ENCODE measurements at places on chromosomes 4 and X.

DNA sequence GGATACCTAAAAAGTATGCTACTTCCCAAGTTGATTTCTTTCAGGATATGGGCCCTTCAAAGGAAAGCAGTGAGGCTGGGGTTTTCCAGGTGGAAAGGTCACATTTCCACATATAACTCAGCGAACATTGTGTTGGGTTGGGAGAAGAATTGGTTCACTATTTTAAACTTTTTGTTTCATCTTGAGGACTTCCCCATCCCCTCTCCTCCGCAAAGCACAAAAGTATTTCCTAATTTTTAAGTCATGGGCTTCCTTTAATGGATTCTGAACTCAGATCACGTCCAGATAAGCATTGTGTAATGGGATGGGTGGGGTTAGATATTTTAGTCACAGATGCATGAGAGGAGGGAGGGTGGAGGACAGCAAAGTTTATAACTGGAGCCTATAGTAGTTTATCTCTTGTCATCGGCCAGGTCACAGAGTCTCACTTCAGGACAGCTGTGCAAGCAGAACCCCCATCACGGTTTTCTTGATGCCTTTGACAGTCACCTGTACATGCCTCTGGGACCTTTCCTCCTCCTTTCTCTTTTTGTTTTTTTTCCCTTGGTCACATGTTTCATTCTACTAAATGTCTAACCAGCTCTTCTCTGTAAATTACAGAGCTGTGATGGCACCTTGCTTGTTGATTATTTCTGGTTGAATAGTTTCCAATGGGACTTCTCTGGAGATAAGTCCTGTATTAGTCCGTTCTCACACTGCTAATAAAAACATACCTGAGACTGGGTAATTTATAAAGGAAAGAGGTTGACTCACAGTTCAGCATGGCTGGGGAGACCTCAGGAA, 115.4 kb downstream of the PTTG2 start:
- no peak for DNase-seq

DNA sequence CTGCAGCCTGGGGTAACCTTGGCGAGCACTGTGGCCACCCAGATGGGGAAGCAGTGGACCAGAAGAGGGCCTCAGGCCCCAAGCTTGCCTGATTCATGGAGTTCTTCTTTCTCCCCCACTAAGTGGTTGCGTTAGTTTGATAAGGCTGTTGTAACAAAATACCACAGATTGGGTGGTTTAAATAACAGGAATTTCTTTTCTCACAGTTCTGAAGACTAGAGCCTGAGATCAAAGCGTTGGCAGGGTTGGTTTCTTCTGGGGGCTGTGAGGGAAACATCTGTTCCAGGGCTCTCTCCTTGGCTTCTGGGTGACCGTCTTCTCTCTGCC, 105.7 kb upstream of the GATB start:
- DNase-seq = no peak

DNA sequence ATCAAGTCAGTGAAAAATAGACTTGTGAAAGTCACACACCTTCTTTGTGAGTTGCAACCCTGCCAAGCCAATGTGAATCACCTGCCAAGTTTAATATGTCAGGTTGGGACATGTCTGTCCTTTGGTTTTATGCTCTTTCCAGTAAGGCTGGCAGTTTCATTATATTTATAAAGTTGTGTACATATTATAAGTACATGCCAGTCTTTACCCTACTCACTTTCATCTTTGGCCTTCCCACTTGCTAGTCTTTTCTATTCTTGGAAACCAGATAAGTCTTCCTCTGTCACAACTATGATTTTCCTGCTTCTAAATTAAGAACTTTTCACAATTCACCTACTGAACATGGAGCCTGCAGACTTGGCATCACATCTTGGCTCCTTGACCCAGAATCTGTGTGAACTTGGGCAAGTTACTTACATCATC, 680.7 kb upstream of the BOD1L1 start:
- no peak for DNase-seq

DNA sequence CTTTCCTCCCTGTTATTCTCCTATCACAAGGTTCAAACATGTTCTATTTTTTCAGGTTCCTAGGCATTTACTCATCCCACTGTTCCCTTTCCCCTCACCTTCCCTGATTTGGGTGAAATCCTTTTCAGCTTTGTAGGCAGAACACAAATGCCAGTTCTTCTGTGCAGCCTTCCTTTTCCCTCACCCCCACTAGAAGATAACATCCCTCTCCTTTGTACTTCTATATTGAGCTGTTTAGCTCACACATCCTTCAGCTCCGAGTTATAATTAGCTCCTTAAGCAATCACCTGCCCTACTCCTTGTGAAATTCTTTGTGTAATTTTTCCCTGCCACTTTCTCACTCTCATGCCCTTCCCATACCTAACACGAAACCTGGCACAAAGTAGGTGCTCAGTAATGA, 240.9 kb downstream of the AR start:
- no peak for DNase-seq

- no peak for DNase-seq
Observed at GRCh38 chr4:182770996-182771514, 146.1 kb downstream of the DCTD start.

DNA sequence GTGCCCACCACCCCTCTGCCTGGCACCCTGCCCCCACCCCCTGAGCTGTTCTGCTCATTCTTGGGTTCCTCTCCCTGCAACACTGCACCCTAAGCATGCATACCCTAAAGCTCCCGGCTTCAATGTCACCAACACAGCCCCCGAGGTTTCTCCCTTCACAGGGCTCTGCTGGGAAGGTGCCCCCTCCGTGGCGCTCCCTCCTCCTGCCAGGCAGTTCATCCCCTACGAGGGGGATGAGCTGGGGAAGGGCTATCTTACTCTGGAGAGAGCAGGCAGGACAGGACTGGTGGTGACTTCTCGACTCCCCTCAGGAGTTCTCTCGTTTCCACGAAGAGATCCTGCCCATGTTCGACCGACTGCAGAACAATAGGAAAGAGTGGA, 6.5 kb downstream of the ATP5ME start:
- DNase-seq = no peak

DNA sequence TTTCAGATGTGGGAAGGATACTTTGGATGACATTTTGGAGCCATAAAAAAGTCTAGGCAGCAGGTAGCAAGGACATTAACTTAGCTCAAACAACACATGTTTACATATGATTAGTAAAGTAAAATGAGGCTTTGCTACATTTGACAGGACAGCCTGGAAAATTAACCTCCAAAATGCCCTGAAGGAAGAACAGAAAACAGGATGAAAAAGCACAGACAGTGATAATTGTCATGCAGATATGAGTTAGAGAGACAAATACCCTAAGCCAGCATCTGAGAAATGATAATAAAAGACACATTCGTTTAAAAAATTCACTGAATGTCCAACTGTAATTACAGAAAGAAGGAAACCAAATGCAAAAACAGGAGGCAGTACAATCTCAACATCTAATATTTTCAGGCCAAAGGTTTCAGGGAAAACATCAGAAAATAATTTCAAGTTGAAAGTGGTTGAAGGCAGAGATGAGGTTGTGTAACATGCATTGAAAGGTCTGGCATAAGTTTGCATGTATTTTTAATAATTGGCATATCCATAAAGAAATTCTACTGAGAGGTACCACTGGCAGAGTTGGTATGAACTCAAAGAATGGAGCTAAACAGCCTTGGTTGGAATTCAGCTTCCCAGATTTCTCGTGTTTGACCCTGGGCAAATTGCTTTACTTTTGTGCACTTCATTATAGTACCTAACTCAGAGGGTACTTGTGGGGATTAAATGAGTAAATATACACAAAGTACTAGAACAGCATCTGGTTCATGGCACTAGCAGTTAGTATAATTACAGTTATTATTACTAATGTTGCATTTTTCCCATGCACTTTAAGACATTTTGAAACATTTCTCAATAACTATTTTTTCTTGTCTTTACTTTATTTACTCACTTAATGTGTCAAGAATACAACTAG, 54.4 kb upstream of the MAP9 start:
- DNase-seq = no peak

GRCh38 chr4:121817006-121817405, 6.7 kb downstream of the CCNA2 start:
- no peak for DNase-seq

DNA sequence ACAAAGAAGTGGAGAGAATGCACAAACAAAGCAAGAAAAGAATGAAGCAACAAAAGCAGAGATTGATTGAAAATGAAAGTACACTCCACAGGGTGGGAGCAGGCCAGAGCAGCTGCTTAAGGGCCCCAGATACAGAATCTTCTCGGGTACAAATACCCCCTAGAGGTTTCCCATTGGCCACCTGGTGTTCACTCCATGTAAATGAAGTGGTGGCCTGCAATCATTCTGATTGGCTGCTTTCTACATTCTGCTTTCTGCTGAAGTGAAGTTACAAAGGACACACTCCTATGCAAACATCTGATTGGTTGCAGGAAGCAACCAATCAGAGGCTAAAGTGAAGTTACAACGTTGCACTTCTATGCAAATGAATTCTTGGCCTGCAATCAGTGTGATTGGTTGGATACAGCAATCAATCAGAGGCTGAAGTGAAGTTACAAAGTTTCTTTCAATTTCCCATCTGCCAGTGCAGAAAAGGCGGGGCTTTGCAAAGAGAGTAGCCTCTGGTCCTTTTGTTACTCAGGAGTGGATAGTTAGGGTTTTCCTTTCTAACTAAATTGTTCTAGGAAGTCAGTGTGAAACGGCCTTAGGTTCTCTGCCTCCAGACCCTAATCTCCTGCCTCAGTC, 19.0 kb upstream of the GPC4 start:
- DNase-seq = no peak

GRCh38 chr4:85842540-85842939, 367.6 kb downstream of the ARHGAP24 start:
- DNase-seq = no peak

DNA sequence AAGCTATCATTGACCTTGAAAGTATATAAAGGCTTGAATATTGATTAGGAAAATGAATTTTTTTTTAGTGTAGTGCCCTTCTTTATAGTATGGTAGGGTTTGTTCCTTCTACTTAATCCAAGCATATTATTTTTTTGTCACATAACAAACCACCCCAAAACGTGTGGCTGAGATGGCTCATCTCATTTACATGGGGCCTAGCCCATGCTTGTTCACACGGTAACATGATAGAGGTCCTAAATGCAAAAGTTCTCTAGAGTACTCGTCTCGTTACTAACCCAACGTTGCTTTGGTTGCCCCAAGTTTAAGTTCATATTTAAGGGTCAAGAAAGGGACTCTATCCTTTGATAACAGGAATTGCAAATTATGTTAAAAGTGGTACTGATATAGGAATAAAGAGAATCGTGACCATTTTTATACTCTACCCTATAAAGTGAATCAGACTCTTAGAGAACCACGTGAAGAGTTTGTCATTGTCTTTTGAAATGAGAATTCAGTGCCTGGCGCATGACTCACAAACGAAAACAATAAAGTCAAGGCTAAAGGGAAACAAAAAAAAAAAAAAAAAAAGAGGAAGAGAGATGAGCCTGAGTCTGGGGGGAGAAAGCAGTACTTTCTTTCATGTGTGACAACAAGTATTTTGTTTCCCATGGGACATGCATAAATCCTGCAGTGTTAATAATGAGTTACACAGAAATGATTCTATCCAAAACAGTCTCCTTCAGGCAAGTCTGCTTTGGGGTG, 402.8 kb upstream of the NWD2 start:
- DNase-seq = no peak

GRCh38 chr4:185787926-185788679, 23.9 kb downstream of the SORBS2 start:
- no peak for DNase-seq

DNA sequence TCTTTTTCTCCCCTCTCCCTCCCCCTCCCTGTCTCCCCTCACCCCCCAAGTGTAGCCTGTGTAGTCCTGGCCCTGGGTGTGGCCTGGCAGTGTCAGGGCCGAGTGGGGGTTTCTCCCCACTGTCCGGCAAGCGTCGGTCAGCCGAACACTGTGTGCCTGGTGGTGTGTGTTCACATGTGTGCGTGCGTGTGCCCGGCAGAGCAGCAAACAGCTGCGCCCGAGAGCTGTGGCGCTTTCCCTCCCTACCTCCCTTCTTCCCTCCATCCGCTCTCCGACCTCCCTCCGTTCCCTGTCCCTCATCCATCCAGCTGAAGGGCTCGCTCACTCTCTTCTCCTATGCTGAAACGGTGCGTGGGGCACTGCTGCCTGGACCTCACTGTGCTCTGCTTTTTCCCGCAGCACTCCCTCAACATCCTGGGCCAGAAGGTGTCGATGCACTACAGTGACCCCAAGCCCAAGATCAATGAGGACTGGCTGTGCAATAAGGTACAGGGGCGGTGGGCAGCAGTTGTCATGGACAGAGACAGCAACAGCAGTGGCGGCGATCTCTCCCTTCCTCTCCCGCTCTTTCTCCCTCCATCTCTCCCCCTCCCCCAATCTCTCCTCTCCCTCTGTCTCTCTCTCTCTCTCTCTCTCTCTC, 17.4 kb upstream of the UBA1 start:
- DNase-seq = no peak

DNA sequence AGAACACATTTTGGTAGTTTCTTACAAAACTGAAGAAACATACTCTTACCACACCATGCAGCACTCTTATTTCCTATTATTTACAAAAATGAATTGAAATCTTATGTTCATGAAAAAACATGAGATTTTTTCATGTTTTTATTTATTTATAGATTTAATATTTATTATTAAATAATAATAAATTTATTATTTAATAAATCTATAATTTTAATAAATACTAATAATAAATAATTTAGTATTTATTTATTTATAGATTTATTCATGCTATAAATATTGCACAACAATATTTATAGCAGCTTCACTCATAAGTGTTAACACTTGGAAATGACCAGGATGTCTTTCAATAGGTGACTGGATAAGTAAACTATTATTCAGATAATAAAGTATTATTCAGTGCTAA, 91.6 kb upstream of the CPXCR1 start:
- DNase-seq = no peak

- no peak for DNase-seq
Observed at GRCh38 chr4:48047896-48048295, 31.3 kb downstream of the NIPAL1 start.

- DNase-seq = no peak
Observed at GRCh38 chr4:185559915-185560281, 24.6 kb upstream of the PDLIM3 start.

DNA sequence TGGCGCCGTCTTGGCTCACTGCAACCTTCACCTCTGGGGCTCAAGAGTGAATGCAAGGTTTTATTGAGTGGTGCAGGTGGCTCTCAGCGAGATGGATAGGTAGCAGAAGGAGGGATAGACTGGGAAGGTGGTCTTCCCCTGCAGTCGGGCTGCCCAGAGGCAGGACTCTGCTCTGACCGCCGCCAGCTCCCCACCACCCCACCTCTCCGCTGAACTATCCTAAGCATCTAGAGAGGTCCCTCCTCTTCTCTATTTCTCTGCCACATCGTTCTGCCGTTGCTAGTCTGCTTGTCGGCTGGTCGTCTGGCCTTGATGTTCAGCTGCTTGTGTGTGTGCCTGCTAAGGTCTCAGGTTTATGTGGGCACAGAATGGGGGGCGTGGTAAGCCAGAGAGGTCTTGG, 54.5 kb upstream of the UGT2B15 start:
- no peak for DNase-seq

GRCh38 chr4:149498246-149498645, 317.4 kb downstream of the IQCM start:
- no peak for DNase-seq

- DNase-seq = no peak
Observed at GRCh38 chrX:139881130-139881529, 51.7 kb downstream of the ATP11C start.

All from stimulated activated CD8-positive, alpha-beta memory T cell treated with anti-CD3 and anti-CD28 coated beads, Interleukin-4, amount 100 ng/mL, for 24 hours (primary cell).